ENCODE measurements at places on chromosomes 13 and 19.

DNA sequence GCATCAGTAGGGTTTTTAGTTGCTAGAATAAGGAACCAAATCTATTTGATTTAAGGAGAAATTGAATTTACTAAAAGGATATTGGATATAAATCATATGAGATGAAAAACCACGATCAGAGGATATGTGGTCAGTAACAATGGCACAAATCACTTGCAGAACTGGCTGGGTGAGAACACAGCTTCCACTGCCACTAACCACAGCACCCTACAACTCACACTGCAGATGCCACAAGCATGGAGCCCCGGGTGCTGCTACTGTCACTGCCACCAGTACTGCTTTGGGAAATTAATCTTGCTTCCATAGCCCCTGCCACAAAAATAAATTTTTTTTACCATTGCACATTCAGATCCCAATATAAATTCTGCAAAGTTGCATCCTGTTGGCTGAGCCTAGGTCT is 40.6 kb upstream of the KLF12 start:
- DNase-seq = no peak

DNA sequence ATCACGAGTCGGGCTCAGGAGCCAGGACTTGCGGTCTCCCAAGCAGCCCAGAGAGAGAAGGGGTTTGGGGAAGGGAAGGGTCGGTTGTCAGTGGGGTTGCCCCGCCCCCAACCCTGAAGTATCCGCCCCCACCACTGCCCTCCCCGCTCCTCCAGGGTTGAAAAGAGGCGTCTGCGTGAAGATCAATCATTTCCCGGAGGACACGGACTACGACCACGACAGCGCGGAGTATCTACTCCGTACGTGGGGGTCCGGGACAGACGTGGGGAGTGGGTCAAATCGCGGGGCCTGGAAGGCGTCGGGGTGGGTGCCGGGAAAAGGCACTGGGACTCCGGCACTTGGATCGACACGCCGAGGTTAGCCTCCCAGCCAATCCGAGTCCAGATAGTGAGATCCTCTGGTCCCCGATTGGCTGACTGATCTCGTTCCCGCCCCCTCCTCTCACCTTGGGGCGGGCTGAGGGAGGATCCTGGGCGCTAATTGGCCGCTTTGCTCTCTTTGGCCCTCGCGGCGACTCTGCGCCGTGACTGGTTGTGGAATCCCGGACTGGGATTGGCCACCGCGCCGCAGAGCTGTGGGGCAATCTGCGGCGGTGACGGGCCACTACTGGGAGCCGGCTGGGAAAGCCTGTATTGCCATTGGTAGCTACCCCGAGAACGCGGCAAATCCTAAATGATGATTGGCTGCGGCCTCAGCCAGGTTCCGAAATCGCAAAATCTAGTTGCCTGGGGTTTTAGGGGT is 13.3 kb upstream of the CACNG6 start:
- DNase-seq = peak; percentile 34

DNA sequence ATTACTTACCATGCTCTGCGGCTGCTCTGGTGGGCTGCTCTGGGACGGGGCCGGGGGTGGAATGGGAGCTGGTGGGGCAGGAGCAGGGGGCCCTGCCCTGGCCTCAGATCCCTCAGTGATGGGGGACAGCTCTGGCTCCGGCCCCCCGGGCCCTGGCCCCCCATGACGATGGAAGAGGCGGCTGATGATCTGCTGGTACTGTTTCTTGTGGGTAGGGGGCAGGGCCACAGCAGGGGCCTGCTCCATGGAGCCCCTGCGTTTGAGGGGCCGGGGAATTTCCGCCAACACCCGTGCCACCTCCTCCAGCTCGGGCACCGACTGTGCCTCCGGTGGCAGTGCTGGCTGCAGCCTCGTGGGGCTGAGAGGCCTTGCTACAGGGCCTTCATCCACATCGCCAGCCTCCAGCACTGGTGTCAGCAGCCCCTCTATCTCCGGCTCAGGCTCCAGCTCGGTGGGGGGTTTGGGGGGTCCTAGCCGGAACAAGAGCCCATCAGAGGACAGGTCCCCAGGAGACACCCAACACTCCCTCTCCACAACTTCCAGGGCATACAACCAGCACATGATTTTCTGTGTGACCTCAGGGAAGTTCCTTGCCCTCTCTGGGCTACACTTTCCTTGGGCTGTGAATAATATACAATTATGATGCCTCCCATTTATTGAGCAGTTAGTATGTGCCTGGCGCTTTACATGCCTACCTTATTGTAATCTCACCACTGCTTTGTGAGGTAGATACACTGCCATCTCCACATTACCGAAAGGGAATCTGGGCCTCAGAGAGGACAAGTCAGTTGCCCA is 12.8 kb downstream of the PPP1R13L start:
- no peak for DNase-seq

DNA sequence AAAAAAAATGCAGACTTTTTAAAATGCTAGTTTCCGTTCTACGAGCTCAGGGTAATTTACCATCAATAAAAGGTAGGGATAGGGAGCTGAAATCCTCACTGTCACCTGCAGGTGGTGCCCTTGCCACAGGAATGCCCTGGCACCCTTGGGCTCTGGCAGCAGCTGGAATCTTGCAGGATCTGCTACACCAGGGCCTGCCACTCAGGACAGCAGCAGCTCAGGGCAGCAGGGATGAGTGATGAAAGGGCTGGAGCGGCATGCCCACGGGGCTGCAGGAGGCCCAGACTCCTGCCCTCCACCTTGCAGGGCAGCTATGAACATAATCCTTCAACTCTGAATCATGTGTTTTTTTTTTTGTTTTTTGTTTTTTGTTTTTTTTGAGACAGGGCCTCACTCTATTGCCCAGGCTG is 54.0 kb downstream of the GNG7 start:
- peak; percentile 81 for DNase-seq

- no peak for DNase-seq
Observed at GRCh38 chr13:74927823-74928222, 554.1 kb downstream of the TBC1D4 start.

GRCh38 chr13:48559638-48560320 is 26.9 kb upstream of the RCBTB2 start:
- no peak for DNase-seq

All from CD4-positive, alpha-beta T cell treated with Interleukin-6 for 4 hours (primary cell).